ENCODE measurements at places on chromosomes 5 and 9.

DNA sequence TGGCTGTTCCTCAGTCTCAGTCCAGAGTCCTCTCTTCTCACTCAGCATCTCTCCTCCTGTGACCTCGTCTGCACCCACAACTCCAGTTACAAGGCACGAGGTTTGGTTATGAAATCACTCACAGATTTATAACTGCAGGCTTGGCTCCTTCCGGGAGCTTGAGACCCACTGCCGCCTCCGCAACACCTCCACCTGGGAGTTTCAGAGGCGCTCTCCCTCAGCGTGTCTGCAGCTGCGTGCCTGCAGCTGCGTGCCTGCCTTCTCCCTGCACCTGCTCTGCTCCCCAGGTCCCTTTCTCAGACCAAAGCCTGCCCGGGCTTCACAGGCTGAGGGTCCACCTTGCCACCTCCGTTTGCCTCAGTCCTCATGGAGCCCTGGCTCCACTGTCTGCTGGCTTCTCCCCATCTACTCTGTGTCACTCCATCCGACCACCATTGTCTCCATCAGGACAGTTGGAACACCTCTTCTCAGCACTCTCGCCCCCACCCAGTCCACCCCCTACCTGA is 51.5 kb downstream of the HRH2 start:
- no peak for DNase-seq

- no peak for DNase-seq
These were observed 56.4 kb upstream of the LARP1 start for GRCh38 chr5:154698763-154699162.

GRCh38 chr9:121358751-121359150 is 11.3 kb downstream of the STOM start:
- DNase-seq: no peak

DNA sequence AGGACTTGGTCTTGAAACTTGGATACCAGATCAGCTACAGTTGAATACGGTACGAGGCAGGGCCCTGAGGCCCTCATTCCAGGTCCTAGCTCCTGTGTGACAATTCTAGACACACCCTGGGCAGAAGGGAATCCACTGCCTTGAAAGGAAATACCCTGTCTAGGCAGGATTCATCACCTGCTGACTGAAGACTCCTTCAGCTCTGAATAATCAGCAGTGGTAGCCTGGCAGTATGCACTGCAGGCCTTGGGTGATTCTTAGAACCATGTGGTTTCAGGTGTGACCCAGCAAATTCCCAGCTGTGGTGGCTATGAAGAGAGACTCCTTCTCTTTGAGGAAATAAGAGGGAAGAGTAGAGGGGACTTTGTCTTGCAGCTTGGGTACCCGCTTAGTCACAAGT is 17.2 kb upstream of the EFNA5 start:
- no peak for DNase-seq

DNA sequence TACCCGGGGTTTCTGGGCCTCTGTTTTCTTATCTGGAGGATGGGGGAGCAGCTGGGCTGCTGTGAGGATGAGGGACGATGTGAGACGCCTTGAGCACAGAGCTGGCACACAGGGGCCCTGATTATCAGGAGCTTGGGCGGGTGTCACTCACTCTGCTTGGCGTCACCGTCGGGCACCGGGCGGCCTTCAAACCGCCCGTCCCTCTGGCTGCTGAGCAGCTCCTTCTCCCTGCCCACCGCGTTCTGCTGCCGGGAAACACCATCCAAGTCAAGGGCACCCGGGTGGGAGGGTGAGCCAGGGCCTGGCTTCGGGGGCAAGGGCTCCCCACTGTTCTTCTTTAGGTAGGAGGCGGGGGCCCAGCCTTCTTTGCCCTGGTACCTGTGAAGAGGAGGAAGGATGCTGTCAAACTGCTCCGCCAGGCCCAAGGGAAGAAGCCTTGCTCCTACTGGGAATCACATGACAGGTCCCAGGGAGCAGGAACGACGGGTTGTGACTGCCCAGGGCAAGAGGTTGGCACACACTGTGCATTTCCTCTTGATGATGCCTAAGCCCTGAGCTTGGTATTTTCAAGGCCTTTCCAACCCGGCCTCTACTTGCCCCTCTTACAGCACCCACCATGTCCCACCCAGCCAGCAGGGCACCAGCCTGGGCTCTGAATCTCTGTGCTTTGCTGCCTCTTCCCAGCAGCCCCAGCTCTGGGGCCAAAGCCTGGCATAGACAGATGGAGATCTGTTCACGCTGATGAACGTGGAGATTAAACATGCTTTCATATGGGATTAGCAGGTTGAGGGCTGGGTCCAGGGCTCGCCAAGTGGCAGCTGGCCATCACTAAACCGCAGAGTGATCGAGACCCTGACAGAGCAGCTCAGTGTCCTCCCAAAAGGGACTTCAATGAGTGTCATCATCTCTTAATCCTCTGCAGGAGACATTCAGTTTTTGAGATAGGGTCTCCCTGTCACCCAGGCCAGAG is 66.9 kb upstream of the UBTD2 start:
- no peak for DNase-seq
